ENCODE measurements at places on chromosomes 5 and 9.

- DNase-seq = no peak
Measured at GRCh38 chr9:2026220-2026997, 11.3 kb downstream of the SMARCA2 start.

GRCh38 chr5:108381350-108381953 lies 446 bp downstream of the FBXL17 start:
- DNase-seq = peak; percentile 2

DNA sequence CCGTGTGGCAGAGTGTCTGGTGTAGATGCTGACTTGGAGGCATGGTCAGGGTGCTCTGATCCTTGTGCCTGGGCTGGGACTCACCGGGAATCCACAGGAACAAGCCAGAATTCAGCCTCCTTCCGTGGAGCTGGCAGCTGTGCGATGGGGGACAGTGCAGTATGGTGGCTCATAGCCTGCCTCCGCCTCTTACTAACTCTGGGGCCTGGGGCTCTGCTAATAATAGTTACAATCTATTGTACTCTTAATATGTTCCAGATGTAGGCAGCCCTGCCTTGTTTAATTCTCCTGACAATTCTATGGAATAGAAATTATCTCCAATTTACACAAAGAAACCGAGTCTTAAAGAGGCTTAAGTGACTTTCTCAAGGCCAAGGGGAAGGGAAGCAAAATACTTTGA lies 77.6 kb downstream of the PCDH1 start:
- no peak for DNase-seq

GRCh38 chr5:147148715-147149114 lies 86.1 kb upstream of the STK32A start:
- no peak for DNase-seq

GRCh38 chr9:105126226-105126625 lies 118.2 kb upstream of the SLC44A1 start:
- no peak for DNase-seq

DNA sequence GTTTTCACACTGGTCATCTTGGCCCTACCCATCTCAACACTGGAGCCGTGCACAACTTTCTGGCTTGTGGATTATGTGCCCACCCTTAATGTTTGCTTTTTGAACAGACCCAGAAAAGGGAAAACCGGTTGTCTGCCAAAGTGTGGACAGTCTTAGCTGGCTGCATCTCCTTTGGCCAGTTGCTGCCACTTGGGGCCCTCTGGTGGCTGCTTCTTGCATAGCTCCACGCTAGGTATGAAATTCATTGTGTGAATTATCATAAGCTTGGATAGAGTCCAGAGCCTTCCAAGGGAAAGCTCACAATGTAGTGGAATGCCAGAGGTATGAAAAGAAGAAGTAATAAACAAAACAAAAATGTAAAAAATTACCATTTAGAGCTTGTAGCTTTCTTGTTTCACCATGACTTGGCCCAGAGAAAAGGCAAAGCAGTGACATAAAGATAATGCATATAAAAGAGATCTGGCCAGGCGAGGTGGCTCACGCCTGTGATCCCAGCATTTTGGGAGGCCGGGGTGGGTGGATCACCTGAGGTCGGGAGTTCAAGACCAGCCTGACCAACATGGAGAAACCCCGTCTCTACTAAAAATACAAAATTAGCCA lies 12.5 kb upstream of the SLC36A3 start:
- peak; percentile 1 for DNase-seq

DNA sequence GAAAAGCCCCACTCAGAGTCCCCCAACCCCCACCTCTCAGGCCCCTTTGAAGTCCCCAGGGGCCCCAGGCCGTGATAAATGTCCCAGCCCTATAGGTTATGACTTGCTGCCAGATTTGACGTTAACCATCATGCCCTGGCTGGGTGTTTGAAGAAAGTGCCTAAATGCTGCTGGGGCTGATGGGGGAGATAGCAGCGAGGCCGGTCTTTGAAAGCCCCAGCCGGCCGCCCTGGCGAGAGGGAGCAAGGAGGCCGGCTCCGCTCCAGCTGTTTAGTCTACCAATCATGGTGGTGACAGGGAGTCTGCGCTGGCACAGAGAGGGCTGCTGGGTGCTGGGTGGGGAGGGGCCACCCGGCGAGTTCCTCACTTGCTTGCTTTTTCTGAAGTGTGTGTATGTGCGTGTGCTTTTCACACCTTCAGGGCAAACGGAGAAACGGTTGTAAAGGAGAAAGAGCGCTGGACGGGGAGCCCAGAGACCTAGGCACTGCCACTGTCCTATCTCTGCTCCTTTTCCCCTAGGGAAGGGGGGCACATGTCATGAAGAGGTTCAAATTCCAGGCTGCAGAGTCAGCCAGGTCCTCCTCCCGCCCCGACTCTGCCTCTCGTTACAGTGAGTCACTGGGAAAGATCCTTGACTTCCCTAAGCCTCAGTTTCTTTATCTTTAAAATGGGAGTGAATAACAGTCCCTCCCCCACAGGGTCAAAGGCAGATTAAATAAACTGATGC lies 126.1 kb upstream of the HAND1 start:
- DNase-seq = no peak

DNA sequence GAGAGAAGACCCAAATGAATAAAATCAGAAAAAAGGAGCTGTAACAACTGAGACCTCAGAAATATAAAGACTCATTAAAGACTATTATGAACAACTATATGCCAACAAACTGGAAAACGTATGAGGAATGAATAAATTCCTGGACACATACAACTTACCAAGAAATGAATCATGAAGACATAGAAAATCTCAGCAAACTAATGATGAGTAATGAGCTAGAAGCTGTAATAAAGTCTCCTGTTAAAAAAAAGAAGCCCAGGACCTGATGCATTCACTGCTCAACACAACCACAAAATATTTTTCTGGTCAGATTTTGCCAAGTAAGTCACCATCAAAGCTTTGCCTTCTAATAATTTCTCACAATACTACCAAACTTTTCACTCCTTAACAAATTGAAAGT lies 666.7 kb downstream of the LRRC70 start:
- DNase-seq = no peak

- DNase-seq = no peak
Measured at GRCh38 chr5:102629827-102630605, 125.1 kb upstream of the PAM start.

DNA sequence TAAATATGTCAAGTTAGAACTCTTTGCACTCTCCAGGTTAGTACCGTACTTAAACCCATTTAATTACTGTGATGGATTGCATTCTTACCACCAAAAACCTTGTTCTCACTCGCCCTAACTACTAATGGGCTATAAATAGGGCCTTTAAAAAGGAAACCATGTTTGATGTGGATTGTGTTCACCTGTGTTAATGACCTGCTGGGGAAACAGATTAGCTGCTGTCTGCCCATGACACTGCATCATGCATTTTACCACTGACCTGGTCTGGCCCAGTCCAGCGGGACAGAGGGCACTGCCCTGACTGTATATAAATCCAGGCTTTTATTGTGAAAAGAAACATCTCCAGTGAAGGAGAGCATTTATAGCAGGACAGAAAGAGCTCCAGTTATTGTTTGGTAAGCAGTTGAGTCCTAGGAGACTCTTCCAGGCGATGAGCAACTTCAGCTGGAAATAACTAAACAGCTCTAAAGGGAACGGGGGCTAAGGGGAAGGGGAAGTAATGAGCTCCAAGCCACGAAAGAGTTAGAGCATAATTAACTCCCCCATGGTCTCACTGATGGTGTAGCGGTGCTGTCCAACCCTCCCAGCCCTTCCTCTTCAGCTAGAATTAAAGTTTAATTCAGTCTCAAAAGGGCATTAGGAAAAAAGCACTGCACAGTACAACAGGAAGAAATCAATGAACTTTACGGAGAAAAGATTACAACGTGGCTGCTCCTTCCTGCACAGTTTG lies 303.1 kb downstream of the ENC1 start:
- DNase-seq = no peak
